ENCODE measurements at places on chromosomes 4 and X. TPM values are rescaled to one million over a fixed set of nuclear protein-coding genes. Genes with fewer than 3 reads are reported as not detected.

GRCh38 chr4:141646969-141647368 lies 10.6 kb downstream of the IL15 start:
- DNase-seq: no peak

The PQBP1 gene
- 99.4 TPM for total RNA-seq

The UGT2B15 gene
- total RNA-seq: not detected

DNA sequence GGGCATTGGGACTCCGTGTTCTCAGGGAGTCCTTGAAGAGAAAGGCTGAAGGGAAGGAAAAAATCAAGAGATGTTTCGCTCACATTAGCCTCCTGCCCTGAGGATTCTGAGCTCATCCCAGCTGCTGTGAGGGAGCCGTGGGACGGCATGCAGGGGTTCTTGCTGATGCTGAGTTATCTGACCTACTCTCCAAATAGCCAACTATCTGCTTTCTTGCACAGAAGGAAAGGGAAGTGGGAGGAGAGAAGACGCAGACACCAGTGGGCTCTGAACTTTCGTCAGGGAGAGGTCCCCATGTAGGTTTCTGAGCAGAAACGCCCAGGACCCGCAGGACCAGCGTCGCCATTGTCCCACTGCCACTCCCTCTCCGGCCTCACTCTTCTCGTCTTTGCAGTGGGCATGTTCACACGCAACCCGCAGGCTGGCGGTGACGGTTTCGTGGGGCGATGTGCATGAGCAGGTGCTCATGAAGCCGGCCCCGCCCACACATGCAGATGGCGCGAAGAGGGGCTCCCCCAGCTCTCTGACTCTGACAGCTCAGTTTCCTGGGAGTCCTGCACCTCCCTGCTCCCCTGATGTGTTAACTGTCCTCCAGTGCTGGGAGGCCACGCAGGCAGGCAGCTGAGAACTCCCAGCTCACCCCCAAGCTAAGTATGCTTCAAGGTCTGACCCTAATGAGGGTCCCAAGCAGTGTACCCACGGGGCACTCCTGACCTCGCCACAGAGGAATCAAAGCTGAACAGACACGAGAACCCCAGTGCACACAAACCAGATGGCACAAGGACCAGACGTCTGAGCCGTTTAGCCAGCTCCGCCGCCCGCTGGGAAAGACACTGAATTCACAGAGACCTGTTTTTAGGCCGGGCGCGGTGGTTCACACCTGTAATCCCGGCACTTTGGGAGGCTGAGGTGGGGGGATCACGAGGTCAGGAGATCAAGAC lies 13.6 kb upstream of the ABLIM2 start:
- no peak for DNase-seq

- no peak for DNase-seq
Measured at GRCh38 chrX:142898164-142898563, 127.6 kb upstream of the SPANXN4 start.

GRCh38 chr4:99722006-99722405 lies 64.4 kb upstream of the C4orf54 start:
- no peak for DNase-seq

The DMRTC1 gene
- total RNA-seq: not detected

The GLA gene
- total RNA-seq: 33.3 TPM

The TET2 gene
- total RNA-seq: 4.8 TPM

Measured in HepG2 (cell line).